Stimulated activated CD8-positive, alpha-beta memory T cell treated with anti-CD3 and anti-CD28 coated beads, Interleukin-7, amount 100 ng/mL, for 48 hours (primary cell): ENCODE measurements at places on chromosomes 16 and 17.

- no peak for DNase-seq
Observed at GRCh38 chr17:45336390-45337182, 19.8 kb upstream of the MAP3K14 start.

DNA sequence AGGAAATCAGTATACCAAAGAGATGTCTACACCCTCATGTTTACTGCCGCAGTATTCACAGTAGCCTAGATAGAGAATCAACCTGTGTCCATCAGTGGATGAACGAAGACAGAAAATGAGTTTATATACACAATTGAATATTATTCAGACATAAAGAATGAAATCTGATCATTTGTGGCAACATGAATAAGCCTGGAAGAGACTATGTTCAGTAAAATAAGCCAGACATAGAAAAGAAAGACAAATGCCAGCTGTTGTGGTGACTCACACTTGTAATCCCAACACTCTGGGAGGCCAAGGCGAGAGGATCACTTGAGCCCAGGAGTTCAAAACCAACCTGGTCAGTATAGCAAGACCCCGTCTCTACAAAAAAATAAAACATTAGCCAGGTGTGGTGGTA lies 16.1 kb downstream of the NUDT16L1 start:
- no peak for DNase-seq

DNA sequence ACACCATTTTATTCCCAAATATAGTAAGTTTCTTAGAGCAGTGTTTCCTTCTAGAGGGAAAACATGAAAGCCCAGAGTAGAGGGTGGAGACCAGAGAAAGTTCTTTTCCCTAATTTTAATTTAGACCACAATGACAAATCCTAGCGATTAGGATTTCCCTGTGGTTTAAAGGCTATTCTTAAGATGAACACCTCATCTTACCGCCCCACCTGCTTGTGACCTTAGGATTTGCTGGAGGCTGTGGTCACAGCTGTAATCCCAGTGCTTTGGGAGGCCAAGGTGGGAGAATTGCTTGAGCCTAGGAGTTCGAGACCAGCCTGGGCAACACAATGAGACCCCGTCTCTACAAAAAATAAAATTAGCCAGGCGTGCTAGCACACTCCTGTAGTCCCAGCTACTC lies 51.1 kb downstream of the GPRC5B start:
- DNase-seq, result no peak

DNA sequence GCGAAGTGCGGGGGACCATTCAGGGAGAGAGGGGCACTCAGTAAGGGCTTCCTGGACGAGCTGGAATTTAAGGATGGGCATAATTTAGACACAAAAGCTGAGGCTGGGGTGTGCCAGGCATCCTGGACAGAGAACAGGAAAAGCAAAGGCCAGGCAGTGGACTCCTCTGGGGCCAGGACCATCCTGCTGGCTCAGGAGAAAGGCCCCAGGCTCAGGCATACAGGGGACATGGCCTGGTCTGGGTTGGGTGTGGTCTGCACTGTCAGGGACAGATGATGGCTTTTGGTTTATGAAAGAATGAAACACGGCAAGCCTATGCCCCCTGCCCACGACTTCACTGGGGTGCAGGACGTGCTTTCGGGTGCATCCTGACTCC lies 48.9 kb upstream of the DOC2B start:
- DNase-seq, result no peak

DNA sequence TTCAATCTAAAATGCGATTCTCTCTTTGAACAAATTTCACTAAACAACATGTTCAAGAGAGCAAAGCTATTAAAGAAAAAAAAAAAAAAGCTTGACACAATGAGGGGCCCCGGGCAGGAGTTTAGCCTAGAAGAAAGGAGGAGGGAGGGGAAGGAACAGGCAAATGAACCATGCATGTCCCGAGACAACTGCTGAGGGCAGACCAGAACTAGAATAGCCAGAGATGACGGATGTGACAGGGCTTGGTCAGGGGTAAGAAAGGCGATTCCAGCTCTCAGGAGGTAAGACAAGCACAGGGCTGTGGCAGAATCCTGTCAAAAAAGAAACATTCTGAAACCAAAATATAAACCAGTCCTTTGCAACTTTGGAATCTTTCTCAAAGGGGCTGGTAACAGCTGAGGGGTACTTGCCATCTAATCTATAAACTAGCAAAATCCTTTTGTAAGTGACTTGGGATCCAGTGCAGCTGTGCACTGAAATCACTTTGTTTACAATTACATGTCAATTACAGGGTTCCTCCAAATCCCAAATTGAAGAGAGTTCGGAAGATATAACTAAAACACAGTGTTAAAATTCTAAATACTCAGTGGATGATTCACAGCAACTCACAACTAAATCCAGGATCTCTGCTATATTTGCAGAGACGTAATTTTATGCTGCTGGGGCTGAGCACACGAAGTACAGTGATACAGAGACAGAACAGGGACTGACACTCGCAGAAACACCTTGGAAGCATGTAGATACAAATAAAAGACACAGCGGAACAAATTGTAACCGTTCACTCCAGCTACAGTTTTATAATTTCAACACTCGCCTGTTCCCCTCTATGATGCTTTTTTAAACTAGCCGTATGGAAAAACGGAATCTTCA lies 567.4 kb upstream of the ZFHX3 start:
- no peak for DNase-seq
